ENCODE measurements at places on chromosomes 3 and 15. TPM values are rescaled to one million over a fixed set of nuclear protein-coding genes. Genes with fewer than 3 reads are reported as not detected.

DNA sequence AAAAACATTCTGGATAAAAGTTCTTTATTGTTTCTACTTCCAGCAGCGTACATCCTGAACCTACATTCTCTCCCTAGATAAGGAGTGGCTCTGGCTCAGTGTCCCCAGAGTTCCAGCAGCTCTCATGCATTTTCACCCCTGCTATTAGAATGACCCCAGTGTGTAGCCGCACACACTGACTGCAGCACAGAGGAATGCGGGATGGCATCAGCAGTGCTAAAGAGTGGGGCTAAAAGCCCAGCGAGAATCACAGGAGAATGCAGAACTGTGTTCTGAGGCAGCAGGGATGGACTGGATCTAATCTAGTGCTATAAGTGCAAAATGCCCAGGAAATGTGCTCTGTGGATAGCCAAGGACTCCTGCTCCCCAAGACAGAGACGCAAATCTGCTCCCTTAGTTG is 66.4 kb upstream of the TJP1 start:
- no peak for DNase-seq

Gene SLC22A13
- total RNA-seq = 0.19 TPM

DNA sequence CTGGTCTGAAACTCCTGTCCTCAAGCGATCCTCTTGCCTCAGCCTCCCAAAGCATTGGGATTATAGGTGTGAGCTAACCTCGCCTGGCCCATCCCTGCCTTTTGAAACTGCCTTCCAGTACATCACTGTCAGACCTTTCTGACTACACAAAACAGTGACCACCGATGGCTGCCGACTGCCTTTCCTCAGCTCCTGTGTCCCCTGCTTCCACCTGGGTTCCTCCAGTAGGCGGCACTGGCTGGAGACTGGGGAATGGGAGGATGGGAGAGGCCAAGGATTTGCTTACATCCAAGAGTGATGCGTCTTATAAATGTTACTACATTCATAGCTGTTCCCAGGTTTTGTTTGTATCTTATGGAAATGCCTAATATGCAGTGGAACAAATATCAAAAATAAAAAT is 242.8 kb downstream of the BBX start:
- no peak for DNase-seq

DNA sequence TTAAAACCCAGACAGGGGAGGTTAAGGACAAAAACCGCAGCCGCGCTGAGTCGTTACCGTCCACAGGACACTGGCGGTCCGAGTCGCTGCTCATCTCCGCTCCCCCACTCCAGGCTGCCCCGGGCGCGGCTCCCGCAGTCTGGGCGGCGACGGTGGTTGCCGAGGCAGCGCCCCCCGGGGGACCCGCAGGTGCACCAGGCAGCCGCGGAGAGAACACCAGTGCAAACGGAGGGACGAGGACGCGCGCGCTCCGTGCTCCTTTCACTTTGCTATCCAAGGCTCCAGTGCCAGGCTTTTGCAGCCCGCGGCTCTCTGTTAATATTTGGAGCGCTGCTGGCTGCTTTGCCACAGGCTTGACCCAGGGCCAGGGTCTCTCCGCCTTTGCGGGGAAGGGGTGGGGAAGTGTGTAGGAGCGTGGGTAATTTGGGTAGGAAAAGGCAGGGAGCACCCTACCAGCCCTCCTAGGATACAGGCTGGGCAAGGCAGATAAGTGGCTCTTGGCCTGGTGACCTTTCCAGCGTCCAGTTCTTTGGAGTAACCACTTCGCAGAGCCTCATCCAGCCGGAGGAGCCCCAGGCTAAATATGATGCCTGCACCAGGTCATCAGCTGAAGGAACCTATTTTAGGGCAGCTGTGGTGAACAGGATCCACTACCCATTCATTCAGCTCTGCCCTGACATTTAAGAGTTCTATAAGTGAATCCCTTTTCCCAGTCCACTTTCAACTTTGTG is at the start of gene GADL1:
GADL1 (minus strand) TSS at position 141 of the 731 bp plus-strand sequence; CDS start at position 94, 47 bp downstream.
- DNase-seq = no peak

DNA sequence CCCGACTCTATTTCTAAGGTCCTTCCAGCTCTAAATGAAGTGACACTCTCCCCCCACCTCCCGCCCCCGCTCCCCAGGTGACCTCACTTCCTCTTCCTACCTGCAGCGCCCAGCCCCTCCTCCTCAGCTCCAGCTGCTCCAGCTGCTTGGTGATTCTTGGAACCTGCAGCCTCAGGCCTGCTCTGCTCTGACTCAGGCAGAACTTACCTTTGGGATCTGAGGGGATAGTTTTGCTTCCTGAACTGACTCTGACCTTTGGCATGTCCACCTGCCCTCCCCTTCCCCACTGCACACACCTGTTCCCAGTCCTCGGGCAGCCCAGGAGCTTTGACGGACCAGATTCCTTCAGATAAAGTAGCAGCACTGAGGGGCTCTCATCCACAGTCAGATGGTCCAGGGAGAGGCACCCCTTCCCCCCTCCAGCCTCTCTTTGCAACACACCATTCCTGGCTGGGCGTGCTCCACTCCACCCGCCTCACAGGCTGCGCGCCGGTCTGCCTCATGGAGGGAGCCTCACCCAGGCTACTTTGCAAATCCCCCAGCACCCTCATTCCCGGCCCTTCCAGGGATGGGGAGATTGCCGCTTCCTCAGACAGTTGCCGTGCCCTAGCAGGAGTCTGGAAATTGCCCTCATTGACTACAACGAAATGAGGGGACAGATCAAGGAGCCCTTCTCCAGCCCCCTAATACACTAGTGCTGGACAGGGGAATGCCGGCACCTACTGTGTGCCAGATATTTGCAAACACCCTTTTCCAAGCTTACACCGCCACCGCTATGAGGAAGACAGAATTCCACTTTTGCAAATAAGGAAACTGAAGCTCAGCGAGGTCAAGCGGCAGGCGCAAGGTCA is 692 bp upstream of the C15orf39 start:
- peak; percentile 10 for DNase-seq

DNA sequence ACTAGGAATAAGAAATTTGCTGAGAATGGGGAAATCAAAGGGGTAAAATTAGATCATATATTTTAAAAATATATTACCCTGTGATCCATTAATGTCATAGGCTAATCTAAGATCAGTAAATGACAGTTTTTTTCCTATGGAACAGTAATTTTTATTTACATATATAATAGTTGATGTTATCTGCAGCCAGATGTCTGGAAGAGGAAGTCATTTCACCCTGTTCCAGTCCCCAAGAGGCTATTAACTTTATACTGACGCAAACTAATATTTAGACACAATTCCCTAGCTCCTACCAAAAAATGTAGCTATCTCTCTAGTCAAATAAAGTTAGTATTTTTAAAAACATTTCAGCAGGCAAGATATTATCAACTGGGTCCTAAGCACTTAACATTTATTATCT is 558.0 kb downstream of the MECOM start:
- no peak for DNase-seq

Gene FAM98B
- 20.4 TPM for total RNA-seq

- no peak for DNase-seq
Measured at GRCh38 chr3:23633261-23633960, 172.3 kb upstream of the UBE2E1 start.

DNA sequence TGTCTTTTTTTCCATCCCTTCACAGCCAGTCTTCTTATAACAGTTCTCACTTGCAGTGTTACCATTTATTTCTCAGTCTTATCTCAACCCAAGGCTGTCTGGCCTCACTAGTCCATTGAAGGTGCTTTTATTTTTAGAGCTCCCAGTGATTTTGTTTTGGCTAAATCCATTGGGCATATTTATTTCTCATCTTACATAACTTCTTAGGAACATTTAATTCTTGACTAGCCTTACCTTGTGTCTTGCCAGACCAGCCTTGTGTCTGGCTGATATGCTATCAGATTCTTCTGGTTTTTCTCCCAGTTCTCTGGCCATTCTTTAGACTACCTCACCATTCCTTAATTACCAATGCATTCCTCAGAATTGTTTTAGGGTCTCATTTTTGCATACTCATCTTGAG is 42.3 kb upstream of the TUSC7 start:
- DNase-seq = no peak

GRCh38 chr3:85838921-85839320 is 880.1 kb downstream of the CADM2 start:
- DNase-seq = no peak

Gene TMED3
- 12.7 TPM for total RNA-seq

DNA sequence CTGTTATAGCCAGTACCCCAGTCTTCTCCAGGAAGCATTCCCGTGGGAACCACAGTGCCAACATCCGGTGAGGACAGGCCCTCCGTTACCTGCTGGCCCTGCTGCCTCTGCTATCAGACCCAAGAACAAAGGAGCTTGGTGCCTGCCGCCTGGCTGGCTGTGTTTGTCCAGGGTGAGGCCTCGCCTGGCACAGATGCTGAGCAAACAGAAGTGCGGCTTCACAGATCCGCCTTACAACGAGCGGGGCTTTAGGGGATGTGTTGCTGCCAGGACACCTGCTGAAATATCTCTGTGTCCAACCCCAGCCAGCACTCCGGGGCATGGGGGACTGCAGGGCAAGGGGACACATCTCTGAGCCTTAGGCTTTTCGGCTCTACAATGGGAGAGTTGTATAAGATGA is 2.2 kb upstream of the EPHB3 start:
- no peak for DNase-seq

GRCh38 chr15:84734794-84735479 is 13.5 kb upstream of the ZNF592 start:
- DNase-seq = peak; percentile 59

DNA sequence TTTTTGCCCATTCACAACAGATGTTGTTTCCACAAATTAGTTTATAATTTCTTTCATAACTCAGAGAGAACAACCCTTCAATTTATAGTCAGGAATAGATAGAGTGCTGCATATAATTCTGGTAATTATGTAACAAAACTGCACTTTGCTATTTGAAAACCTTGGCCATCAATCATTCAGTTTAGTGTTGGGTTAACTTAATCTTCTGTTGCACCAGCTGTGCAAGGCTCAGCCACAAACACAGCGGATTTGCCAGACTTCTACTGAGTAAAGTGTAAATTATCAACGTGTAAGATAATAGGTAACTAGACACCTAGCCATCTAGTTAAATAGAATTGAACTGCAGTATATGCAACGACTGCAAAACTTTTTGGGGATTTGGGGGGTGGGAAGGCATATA is 1064.3 kb upstream of the EPHA6 start:
- no peak for DNase-seq

Gene ANKUB1
- not detected for total RNA-seq

Gene ZNF660
- total RNA-seq = 0.05 TPM

Gene CEP63
- 15.1 TPM for total RNA-seq

Gene ANKRD34C
- total RNA-seq = not detected

GRCh38 chr15:40320931-40321371 is 2.5 kb upstream of the INAFM2 start:
- peak; percentile 70 for DNase-seq

GRCh38 chr3:108472001-108472591 is 38.3 kb downstream of the MYH15 start:
- DNase-seq = no peak

DNA sequence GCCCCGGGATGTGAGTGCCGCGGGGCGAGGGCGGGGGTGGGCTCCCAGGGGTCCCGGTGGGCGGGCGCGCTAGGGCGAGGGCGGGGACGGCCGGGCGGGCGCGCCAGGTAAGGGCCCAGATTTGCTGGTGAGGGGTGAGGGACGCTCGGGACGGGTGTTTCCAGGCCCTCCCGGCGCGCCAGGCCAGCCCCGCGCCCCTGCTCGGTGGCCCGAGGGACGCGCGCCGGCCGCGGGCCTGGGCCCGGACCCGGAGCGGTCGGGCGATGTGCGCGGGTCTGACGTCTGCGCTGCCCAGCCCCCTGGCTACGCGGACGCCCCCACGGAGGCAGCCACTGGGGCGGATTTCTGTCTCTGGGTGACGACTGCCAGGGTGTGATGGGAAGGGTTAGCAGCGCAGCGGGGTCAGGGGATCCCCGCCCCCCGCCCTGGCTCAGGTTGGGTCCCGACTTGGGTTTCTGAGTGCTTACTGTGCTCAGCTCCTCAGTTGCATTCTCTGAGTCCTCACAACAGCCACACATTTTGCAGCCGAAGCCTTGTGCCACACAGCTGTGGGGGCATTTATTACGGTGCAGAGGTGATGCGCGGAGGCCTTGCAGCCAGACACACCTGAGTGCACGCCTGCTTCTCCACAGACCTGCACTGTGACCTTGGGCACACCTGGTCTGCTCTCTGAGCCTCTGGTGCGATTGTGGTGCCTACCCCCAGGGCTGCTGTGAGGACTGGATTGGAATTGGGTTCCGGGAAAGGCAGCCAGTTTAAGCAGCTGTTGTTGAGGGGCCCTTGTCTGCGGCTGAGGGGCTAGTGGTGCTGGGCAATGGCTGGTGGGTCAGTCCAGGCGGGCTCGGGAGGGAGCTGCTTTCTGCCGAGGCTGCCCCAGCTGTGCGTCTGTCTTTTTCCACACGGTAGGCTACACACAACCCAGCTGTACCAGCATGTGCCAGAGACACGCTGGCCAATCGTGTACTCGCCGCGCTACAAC is 523 bp downstream of the HDAC11 start:
- peak; percentile 18 for DNase-seq

Gene ABI3BP
- total RNA-seq = not detected

DNA sequence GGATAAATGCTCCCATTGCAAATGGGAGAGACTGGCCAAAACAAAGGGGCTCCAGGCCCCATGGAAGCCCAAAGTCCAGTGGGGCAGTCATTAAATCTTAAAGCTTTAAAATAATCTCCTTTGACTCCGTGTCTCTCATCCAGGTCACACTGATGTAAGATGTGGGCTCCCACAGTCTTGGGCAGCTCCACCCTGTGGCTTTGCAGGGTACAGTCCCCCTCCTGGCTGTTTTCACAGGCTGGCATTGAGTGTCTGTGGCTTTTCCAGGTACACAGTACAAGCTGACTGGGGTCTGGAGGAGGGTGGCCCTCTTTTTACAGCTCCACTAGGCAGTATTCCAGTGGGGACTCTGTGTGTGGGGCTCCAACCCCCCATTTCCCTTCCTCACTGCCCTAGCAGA is 45.9 kb downstream of the NIPA2 start:
- no peak for DNase-seq

- DNase-seq = no peak
Measured at GRCh38 chr15:77744398-77744797, 111.7 kb upstream of the LINGO1 start.
